Mucosa of descending colon (tissue), 3 donors: ENCODE measurements at places on chromosomes 3 and 15. TPM values are rescaled to one million over a fixed set of nuclear protein-coding genes. Genes with fewer than 3 reads are reported as not detected.

The PTX3 gene
- total RNA-seq, result 1.1 TPM

DNA sequence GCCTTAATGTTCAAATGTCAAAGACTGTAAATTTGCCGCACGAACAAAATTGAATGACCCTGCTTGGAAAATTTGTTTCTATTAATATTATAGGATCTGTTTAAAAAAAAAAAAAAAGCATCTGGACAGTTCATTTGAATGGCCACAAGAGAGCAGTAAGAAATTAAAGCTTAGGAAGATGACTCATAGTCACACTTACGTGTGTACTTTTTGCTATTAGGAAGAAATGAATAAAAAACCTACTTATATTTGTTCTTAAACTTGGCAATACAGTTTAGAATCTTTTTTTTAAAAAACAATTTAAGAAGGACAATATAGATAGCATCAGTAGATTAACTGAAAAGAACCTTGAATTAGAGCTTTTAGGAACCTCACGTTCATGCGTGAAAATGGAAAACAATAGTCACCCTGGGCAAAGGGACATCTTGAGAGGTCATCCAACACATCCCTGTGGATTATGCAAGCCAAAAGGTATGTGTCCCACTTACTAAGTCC, 621.8 kb downstream of the MECOM start:
- DNase-seq, result no peak

GRCh38 chr3:24261521-24261920, 233.1 kb downstream of the THRB start:
- no peak for DNase-seq

- no peak for DNase-seq
These were observed 13.2 kb downstream of the PLA2G4D start for GRCh38 chr15:42080919-42081830.

The NAA80 gene
- total RNA-seq, result 10.1 TPM

DNA sequence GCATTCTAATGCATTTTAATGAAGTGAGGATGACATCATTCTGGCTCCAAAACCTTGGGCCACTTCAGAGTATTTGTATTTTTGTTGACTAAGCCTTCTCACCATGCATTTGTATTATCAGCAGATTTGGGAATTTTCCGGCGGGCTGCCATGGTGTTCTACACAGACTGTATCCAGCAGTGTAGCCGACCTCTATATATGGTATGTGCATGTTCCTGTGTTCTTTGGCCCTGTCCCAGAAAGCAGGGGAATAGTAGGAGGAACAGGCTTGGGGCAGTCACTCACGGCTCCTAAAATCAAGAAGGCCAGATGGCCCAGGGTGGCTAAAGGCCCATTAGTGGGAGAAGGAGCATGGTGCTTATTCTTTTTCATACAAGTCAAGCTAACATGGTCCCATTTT, 80.5 kb downstream of the USF3 start:
- DNase-seq, result no peak
